ENCODE measurements at places on chromosomes 7 and 10.

- DNase-seq: no peak
Observed at GRCh38 chr7:70178787-70179186, 580.5 kb downstream of the AUTS2 start.

GRCh38 chr10:33271969-33272583, 62.4 kb downstream of the NRP1 start:
- DNase-seq: no peak

- no peak for DNase-seq
Observed at GRCh38 chr7:41847606-41848005, 144.7 kb upstream of the INHBA start.

GRCh38 chr7:29511851-29512250, 51.8 kb upstream of the PRR15 start:
- no peak for DNase-seq

Data from MM.1S (cell line).